ENCODE measurements at places on chromosomes 7 and 10.

GRCh38 chr7:47291461-47292081, 290.3 kb downstream of the TNS3 start:
- DNase-seq = no peak

GRCh38 chr7:42662862-42663261, 249.0 kb downstream of the C7orf25 start:
- no peak for DNase-seq

- DNase-seq = peak; percentile 20
Observed at GRCh38 chr7:126667742-126668366, 584.9 kb downstream of the GRM8 start.

DNA sequence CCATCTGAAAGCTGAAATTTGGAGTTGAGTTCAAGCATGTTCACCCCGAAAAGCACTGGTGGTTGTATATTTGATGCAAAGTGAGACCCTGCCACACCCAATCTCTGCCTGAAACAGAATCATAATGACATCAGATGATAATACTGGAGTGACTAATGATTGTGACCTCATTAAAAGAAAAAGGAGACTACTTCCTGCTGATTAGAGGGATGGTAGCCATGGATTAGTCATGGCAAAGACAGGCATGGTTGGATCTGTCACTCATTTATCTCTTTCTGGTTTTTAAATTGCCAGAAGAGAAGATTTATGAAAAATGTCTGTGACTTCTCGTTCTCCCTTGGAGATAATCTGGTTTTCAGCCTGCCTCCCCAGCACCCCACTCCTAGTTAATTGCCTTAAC, 101.2 kb downstream of the BAMBI start:
- no peak for DNase-seq

GRCh38 chr7:90432752-90433151, 29.5 kb downstream of the CLDN12 start:
- DNase-seq = no peak

GRCh38 chr7:36082910-36083309, 70.1 kb upstream of the EEPD1 start:
- no peak for DNase-seq

DNA sequence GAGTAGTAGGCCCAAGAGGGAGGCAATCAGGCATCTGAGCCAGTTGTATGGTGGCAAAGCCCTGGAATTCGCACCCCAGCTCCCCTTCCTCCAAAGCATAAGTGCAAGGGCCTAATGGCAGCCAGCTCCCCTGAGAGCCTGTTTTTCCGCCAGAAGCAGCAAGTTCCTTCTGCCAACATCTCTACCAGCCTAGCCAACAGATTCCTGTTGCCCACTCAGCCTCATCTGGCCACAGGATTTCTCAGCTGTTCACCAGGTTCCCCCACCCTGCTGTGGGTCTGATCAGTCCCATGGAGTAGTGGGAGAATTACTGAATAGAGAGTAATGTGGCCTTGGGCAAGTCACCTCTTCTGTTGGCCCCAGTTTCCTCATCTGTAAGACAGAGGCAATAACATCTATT, 186.2 kb upstream of the PDE1C start:
- DNase-seq = no peak

DNA sequence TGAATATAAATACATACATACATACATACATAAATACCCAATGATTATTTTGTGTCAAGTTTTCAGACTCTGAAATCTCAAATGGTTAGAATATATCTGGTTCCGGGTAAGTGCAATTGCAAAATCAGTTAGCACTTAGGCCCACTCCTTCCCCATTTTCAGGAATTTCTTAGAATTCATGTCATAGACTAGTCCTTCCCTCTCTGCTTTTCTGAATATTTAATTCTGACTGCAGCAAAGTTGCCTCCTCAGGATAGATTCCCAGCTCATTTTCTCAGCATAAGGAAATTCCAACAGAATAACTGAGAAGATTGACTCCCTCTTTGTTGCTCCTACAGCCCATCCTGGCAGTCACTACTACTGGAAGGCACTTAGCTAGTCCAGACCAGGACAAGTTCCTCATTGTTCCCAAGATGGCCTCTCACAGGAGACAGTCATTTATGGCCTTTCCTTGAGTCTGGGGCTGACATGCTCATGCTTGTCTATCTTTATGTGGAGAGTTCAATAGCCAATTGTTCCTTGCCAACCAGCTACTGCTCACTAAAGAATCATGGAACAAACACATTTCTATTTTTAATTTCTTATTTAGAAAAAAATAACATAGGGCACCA, 142.9 kb upstream of the ITGB1 start:
- DNase-seq = no peak

GRCh38 chr7:113282875-113283274, 164.5 kb upstream of the SMIM30 start:
- DNase-seq = no peak

- no peak for DNase-seq
Observed at GRCh38 chr10:131021969-131022368, 289.6 kb downstream of the TCERG1L start.

GRCh38 chr10:34702982-34703381, 112.1 kb downstream of the PARD3 start:
- no peak for DNase-seq

- no peak for DNase-seq
Observed at GRCh38 chr7:155360495-155361345, 63.0 kb downstream of the INSIG1 start.

DNA sequence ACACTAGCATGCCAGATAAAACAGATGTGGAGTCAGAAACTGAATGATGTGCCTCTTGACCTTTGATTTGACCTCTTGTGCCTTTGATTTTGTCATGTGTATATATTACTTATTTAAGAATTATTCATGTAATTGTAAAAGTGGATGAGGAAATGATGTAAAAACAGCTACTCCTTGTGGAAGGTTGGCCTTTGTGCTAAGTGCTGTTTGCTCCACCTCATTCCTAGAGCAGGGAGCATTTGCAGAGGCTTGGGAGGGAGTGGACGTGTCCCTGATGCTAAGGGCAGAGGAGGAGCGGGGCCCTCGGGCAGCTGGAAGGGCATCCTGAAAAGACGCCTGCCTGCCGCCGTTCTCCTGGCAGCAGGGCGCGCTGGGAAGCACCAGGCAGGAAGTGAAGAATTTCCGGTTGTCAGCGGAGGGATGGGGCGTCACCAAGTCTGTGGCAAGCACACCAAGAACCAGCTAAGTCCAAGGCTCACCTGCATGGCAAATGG, 197.6 kb upstream of the ZNF32 start:
- DNase-seq = no peak

- no peak for DNase-seq
Observed at GRCh38 chr10:90302758-90303481, 554.9 kb downstream of the HTR7 start.

- no peak for DNase-seq
Observed at GRCh38 chr10:1932692-1933094, 195.4 kb upstream of the ADARB2 start.

GRCh38 chr10:43194266-43194665, 56.0 kb downstream of the CSGALNACT2 start:
- DNase-seq = no peak
